ENCODE measurements at places on chromosomes 4 and X. TPM values are rescaled to one million over a fixed set of nuclear protein-coding genes. Genes with fewer than 3 reads are reported as not detected.

ANOS1 gene
- total RNA-seq = 10.4 TPM

SATL1 gene
- not detected for total RNA-seq

FAM47A gene
- not detected for total RNA-seq

NLRP2B gene
- 0.14 TPM for total RNA-seq

CXorf58 gene
- not detected for total RNA-seq

FNIP2 gene
- 121 TPM for total RNA-seq

SPANXD gene
- total RNA-seq = not detected

IL1RAPL1 gene
- total RNA-seq = 0.54 TPM

CCDC110 gene
- total RNA-seq = 0.35 TPM

BEND4 gene
- not detected for total RNA-seq

ZCCHC12 gene
- total RNA-seq = not detected

F9 gene
- total RNA-seq = 0.28 TPM

ADGRL3 gene
- 17.5 TPM for total RNA-seq

ZGRF1 gene
- total RNA-seq = 4.3 TPM

TMEM47 gene
- total RNA-seq = 189 TPM

RHOXF2 gene
- total RNA-seq = not detected

GRCh38 chrX:132958091-132958703 is at the start of gene HS6ST2:
TSS of gene HS6ST2 (minus strand) at chrX:132958629.
- no peak for DNase-seq

- DNase-seq = no peak
Observed at GRCh38 chr4:155047755-155048154, 160.7 kb upstream of the NPY2R start.

- no peak for DNase-seq
Observed at GRCh38 chr4:68129793-68130192, at the start of gene TMPRSS11F. TSS of gene TMPRSS11F (minus strand) at chr4:68129869. CDS start at chr4:68129820, 49 bp downstream.

GRCh38 chr4:3054169-3054759 is 20.1 kb downstream of the HTT-AS start:
- no peak for DNase-seq

- no peak for DNase-seq
Observed at GRCh38 chr4:119626420-119626819, 2.2 kb downstream of the PDE5A start.

- DNase-seq = no peak
Observed at GRCh38 chr4:173246719-173247118, 78.1 kb downstream of the GALNT7 start.

DNA sequence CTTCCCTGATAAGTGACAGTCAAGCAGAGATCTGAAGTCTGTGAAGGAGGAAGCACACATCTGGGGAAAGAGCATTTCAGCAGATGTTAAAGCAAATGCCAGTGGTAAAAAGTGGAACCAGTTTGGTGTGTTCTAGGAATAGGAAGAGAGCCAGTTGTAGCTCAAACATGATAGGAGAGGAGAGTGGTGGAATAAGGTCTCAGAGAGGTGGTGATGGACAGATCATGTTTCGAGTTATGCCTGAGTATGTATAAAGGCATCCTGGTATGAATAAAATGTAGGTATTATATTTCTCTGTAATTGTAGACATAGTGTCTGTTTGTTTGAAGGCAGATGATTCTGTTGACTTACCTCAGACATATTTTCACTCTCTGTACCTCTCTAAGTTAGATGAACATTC is 89.1 kb downstream of the LARP7 start:
- no peak for DNase-seq

GRCh38 chrX:23759821-23760220 is 16.7 kb upstream of the ACOT9 start:
- DNase-seq = no peak

- no peak for DNase-seq
Observed at GRCh38 chrX:111199505-111199904, 70.8 kb downstream of the CAPN6 start.

- no peak for DNase-seq
Observed at GRCh38 chr4:121256887-121257466, 92.9 kb upstream of the TNIP3 start.

DNA sequence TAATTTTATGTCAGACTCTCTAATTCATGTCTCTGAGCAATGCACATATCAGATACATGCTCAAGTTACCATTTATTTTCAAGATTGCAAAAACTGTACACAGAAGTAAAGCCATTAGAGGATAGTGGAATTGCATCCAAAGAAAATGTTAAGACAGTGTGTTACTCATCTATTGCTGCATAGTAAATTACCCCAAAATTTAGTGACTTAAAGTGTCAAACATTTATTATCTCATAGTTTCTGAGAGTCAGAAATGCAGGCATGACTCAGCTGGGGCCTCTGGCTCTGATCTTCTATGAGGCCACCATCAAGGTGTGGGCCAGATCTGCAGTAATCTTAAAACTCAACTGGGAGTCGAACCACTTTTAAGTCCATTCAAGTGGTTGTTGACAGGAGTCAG is 275.2 kb downstream of the QDPR start:
- DNase-seq = no peak

DNA sequence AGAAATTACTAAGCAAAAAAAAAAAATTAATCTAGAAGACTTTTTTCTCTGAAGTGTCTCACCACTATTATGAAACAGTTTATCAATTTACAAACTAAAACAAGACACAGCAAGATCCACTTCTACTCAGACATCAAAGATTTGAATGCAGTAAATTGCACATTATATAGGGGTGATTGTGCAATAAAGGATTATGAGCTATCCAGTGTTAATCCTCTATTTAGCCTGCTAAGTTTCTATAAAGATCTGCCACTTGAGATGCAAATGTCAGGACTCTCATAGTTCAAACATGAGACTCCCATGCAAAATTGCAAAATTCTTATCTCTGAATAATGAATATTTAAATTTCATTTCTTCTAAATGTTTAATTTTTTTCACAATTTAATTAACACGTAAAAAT is 2.2 kb downstream of the TECRL start:
- no peak for DNase-seq

- no peak for DNase-seq
Observed at GRCh38 chr4:182894681-182895275, 22.4 kb downstream of the DCTD start.

GRCh38 chr4:145815027-145815612 is 123.5 kb downstream of the ZNF827 start:
- no peak for DNase-seq

DNA sequence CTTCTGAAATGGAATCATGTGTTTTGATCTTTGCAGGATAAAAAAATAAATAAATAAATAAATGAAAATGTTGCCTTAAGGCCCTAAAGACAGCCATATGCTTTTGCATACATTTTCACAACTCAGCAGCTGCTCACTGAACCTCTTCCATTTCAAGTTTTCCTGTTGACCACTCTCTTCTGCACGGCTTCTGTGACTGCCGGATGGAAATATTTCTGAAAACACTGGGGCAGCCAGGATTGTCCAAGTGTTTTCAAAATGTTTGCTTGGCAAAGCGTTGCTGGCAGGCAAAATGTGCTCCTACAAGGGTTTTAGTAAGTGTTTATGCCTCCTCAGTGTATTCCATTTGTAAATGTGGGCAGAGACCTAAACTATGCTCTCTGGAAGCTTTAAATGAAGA is 208.1 kb upstream of the IL1RAPL1 start:
- DNase-seq = no peak

DNA sequence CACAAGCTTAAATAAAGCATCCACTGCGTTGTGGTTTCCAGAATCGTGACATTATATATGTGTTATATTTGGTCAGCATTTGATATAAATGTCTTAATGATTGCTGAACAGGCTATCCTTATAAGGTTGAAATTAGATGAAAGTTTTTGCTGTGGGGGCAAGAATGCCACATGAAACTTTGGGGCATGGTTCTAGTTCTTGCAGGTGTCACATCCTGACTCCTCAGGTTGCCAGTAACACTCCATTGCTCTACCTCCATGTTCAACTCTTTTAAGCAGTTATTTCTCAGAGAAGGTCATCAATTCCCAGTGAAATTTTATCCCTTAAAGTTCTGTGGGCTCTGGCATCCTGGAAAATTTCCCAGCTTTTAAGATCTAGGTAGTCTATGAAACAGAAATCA is 33.7 kb downstream of the NFKB1 start:
- no peak for DNase-seq

DNA sequence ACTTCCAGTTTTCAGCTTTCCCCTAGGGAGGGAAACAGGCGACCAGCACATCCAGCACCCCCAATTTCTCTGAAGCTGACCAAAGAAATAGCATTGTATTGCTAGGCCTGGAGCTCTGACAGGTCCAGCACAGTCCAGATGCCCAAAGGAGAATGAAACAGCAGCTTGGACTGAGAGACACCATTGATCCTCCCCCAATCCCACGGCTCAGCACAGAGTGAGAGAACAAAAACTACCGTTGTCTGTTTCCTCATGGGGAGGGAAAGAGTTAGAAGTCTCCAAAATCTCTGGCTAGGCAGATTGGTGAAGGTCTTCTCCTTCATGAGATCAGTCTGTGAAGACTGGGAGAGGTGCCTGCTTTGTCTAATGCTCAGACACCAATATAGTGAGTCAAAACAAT is 8.6 kb downstream of the TCEAL7 start:
- no peak for DNase-seq

GRCh38 chrX:75546724-75547511 is 24.1 kb upstream of the ZDHHC15 start:
- no peak for DNase-seq

GRCh38 chrX:154469114-154469513 is 10.0 kb downstream of the LAGE3 start:
- DNase-seq = no peak

GRCh38 chr4:151197247-151197646 is 79.7 kb upstream of the PRSS48 start:
- DNase-seq = no peak

- no peak for DNase-seq
Observed at GRCh38 chr4:25160714-25161592, 704 bp upstream of the SEPSECS start.

- no peak for DNase-seq
Observed at GRCh38 chrX:24241822-24242648, 71.8 kb downstream of the SUPT20HL2 start.

GRCh38 chrX:9995855-9996339 is 28.7 kb downstream of the CLDN34 start:
- peak; percentile 31 for DNase-seq

GRCh38 chrX:69119122-69119521 is 46.1 kb downstream of the PJA1 start:
- DNase-seq = no peak

DNA sequence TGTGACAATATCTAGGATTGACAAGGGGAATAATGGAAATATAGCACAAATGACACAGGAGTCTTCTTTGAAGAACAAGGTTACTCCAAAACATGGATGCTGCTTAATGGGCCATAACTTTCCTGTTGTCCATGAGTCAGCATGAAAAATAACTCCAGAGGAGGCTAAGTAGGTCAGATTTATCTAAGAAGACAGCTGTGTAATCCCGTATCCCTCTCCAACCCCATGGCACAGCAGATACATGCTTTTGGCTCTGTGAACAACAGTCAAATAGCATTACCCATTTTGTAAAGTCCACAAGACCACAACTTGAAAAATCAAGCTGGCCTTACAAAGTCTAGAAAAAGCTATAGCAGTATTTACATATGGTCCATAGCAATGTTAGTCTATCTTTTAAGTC is 2.1 kb upstream of the TMEM131L start:
- DNase-seq = no peak

GRCh38 chr4:181225616-181226261 is 1017.5 kb upstream of the TENM3 start:
- no peak for DNase-seq

DNA sequence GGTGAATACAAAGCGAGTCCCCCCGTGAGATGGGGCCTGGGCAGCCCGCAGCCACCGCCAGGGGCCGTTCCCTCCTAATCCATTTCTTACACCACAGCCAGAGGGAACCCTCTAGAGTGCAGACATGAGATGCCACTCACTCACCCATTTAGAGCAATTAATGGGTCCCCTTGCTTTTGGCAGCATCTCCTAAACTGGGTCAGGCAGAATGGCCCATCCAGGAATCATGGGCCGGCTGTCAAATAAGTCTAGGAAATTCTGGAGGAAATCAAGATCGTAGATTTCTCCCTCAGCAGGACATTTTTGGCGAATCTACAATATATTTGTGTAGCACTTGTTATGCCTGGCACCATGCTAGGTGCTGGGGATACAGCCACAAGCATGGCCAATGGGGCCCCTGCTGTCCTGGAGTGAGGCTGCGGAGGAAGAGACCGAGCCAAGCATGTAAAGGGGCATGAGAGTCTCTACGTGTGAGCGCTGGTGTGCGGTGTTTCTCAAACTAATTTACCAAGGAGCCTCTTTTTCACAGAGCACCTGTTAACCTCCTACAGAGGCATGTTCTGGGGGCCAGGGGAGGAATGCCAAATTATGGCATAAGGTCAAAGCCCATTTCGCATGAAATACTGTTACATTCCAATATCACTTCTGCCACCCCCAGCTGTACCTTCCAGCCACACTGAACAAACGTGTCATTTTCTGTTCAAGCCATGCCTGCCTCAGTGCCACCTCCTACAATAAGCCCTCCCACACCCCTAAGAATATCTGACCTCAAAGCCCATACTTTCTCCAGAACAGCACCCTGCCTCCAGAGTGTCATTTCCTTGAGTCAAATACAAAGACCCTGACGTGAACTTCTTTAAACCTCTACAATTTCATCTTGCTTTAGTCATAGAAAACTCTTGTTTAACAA is 28.1 kb upstream of the JAKMIP1 start:
- DNase-seq = no peak

DNA sequence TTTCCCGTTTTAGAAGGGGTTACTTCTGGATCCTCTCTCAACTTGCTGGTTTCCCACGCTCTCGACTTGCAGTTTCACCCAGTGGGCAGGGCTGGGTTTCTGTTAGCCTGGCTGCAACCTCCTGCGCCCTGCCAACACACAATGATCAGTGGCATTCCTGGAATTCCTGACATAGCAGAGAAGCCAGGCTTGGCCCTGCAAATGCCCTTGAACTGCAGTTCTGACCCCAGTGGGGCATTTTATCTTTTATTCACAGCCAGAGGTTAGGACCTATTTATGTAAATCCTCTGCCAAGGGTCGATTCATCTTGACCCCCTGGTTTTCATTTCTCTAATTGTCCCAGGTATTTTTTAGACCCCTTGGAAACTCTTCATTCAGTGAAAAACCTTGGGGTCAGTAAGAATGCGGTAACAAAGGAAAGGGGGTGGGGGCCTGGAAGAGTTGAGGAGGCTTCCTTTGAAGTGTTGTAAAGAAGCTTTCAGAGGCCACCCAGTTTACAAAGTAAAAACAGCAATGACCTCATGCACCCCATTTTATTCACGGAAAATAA is 217.6 kb downstream of the ZNF674 start:
- no peak for DNase-seq

DNA sequence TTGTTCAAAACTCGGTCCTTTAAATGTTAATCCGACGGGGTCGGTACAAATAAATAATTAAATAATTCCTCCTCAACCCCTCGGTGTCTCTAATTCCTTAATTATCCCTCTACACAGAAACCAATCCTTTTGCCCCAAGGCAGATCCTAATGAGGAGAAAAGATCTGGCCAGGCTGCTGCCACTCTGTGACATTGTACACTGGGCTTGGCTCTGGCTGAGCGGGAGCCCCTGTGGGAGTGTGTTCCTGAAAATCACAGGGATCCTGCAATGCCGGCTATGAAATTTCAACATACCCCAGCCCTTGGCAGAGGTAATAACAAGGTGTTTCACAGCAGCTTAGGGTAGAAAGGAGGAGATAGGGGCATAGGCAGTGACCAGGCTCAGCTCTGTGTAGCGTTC is 96.0 kb downstream of the DHRSX start:
- no peak for DNase-seq

Data from thoracic aorta (tissue), 2 donors.